T-helper 2 cell (primary cell): ENCODE measurements at places on chromosomes 5 and 9.

DNA sequence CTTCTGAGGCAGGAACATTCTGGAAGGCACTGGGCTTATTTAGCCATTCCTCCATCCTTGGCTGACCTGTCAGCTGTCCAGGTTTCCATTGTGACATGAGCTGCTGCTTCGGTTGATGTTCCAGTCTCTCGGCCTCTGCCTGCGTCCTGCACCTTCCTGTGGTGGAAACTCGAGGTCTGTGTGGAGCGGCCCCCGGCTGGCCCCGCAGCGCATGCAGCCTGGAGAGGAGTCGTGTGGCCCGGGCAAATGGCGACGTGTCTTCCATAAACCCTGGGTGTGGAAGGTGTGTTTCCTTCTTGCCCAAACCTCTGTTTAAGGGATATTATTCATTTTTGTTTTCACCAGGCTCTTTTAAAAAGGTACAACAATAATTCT lies 36.5 kb upstream of the SLC9A3 start:
- no peak for DNase-seq

DNA sequence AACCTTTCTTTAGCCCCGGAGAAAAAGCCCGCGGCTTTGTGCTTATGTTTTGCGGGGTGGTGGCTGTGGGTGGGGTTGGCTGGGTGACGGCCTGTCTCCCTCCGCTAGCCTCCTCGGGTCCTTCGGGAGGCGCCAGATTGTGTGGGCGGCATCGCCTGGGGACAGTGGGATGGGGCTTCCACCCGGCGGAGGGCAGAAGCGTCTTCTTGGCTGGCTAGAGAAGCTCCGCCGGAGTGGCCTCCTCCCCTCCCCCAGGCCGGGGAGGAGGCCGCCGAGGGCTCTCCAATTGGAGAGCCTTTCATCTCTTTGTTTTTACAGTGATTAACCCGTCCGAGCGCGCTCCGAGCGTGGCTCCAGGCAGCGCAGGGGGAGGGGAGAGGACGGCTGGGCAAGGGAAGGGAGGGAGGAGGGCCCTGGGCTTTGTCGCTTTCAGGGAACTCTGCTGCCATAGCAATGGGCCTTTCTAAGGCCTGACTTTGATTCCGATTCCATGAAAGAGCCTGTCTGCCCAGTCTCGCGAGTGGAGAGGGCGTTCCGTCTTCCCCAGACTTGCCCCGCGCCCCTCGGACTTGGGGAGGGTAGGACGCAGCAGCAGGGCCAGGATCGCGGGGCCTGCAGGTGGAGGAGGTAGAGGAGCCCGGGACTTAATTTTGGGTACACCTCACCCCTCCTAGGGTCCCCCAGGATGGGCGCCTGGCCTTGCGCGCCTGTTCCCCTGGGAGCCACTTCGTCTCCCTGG lies 36.7 kb upstream of the TIFAB start:
- DNase-seq, result no peak

DNA sequence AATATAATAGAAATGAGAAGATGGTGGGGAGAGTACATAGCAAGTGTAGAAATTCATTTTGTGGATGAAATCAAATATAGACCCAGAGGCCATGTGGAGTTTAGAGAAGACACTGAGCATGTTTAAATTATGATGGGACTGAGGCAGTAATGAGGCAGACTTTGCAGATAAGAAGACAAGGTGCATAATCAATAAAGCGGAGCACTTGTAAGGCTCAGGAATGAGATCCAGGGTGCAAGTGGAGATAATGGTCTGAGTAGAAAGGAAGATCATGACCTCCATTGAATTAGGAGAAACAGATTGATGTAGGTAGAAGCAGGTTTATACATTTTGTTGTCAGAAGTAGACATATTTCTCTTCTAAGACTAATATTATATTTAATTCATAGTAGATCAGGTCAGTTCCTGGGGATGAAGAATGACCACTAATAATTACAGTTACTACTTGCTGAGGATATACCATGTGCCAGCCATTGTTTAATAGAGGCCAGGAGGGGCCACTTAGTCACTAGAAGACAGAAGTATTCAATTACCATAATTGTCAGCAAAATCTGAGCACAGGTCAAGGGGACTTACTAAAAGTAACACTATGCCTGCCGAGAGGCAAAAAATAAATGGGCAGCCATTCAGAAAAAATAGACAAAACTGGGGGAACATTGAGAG lies 479.8 kb downstream of the DNAH5 start:
- no peak for DNase-seq

DNA sequence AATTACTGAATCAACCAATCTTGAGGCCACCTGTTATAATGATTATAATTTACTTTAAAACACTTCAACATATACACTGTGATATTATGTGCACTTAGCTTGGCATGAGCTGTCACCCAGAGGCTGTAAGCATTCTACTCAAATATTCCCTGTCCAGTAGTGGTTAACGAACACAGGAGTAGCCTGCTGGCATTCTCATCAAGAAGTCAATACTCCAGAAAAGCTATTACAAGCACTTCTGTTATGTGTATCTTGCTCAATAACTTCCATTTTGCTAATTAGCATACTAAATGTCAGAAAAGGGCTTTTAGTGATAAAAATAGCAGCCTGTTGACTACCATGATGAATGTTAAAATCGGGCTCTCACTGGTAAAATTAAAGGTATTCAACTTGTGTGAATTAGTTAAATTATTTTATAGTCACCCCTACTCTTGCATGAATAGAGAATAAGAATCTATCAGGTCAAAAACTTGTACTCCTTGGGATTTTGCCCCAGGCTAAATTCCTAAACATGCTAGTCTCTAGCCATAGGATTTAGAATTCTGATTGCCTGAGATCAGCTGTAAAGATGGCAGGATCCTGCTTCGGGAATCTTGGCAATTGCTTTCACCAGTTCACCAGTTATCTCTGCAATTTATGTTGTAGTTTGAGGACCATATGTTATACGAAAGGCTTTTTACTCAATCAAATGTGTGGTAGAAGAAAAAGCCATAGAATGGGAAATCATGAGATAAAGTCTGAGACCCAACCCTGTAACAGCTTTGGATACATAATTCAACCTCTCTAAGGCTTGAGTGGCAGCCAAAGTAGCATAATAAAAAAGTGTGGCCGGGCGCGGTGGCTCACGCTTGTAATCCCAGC lies 43.4 kb upstream of the PAM start:
- no peak for DNase-seq

DNA sequence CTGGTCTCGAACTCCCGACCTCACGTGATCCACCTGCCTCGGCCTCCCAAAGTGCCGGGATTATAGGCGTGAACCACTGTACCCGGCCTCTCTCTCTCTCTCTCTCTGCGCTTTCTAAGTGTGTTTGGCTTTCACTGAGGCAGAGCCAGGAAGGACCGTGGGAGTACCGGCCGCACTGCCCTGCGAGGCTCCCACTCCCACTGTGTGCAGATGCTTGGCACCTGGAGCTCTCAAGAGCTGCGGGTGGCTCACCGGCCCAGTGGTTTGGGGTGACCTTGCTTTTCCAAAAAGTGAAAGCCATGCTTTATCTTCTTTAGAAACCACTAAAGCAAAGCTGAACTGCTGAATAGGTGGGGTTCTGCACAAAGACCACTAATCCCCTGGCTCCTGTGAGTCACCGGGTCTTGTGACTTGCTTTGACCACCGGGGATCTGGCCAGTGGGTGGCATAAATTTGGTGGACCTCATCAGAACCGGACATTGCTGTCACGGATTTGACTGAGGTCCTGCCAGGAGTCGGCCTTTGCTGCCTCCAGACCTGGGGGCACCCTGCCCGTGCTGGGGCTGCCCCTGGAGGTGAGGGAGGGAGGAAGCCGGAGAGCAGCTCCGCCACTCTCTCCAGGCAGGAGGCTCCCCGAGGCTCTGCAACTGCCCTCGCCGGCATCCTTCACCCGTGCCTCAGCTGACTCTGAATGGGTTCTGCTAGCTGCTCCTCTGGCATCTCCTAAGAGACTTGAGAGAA lies 228.9 kb downstream of the FANCC start:
- no peak for DNase-seq

DNA sequence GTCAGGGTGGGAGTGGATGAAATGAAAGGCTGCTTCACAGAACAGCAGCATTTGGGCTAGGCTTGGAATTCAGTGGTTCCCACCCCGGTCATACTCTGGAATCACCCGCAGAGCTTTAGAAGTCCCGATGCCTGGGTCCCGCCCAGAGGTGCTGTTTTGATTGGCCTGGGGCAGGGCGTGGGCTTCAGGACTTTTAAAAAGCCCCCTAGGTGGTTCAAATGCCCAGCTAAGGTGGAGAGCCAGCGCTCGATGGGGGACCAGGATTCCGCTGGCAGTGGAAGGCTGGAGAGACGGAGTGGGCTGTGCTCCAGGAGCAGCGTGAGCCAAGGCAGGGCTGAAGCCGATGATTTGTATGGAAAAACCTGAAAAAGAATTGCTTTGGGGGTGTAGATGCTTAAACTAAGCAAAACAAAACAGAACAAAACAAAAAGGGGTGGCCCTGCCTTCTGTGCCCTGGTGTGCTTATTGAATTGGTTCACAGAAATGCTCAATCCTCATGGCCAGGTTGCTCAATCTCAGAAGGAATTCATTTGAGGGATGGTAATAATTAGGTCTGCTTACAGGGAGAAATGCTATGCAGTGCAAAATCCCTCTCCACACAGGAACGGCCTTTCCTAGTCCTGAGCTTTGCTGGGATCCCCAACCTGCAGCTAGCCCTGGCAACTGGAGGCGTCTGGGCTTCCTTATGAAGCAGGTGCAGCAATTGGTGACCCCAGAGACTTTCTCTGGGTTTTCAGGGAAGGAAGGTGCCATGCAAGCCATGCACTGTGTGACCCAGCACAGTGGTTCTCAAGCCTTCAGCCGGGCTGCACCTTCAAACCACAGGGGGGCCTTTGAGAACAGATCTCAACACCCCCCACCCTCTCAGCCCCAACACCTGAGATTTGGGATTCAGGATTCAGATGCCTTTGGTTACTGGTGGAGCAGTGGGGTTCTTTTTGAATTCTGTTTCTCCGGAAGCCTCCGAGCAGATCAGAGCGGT lies 174.0 kb upstream of the ZNF618 start:
- DNase-seq, result no peak
